ENCODE measurements at places on chromosomes 12 and 14.

DNA sequence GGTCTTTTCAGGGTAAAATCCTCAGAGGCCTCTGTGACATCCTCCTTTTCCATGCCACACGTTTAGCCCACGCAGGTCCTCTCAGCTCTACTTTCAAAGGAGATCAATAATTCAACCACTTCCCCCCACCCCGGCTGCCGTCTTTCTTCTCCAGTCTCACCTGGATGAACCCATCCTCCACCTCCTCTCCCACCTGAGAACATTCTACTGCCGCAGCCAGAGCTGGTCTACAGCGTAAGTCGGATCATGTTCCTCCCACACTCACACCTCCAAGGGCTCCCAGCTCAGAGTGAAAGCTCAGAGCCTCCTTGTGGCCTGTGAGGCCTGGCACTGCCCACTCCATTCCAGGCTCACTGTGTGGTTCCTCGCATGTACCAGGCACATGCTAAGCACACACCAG is 246.6 kb downstream of the CHST11 start:
- DNase-seq: no peak

GRCh38 chr12:10073261-10073660 is 25.5 kb downstream of the CLEC1A start:
- no peak for DNase-seq

DNA sequence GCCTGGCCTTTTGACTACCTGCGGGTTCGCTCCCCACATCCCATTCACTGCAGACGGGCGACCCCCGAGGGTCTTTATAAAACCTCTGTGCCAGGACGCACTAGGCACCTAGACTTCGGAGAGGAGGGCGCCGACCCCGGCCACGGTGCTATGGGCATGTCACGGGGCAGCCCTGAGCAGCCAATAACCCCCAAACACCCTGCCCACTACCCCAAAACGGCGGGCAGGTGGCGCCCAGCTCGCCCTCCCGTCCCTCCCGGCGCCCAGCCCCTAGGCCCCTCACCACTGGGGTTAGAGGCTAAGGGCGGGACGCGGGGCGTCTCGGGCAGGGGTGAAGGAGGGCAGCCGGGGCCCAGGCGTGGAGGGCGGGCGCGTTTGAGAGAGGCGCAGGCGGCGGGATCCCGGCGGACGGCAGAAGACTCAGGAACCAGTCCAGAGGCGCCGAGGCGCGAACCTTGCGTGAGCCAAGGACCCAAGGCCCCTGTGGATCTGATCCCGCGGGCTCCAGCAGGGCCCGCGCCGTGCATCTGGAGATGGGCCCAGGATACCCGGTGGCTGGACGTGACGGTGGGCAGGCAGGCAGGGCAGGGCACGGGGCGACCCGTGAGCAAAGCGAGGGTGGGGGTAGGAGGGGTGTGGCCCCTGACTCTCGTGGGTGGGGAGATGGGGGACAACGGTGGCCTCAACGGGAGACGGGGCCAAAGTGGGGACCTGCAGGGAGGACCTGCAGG is 11.1 kb downstream of the KRT85 start:
- DNase-seq: no peak

- DNase-seq: no peak
Measured at GRCh38 chr14:64074961-64075612, 219.1 kb downstream of the ESR2 start.

DNA sequence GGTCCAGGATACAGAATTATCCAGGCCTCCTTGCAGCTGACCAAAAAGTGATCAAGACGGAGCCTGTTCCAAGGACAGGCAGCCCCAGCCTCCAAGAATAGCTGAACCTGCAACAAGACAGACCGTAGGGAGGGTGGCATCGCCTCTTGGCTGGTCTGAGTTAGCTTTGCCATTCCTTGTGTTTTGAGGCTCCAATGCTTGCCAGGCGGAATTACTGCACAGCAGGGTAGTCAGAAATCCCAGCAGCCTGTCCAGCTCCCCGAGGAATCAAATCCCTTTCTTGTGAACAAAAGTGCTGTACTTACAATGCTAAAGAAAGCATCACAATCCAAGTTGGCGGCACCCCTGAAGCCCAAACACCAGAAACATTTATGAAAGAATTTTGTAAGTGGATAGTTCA is 246.9 kb downstream of the TMEM132C start:
- DNase-seq: no peak

DNA sequence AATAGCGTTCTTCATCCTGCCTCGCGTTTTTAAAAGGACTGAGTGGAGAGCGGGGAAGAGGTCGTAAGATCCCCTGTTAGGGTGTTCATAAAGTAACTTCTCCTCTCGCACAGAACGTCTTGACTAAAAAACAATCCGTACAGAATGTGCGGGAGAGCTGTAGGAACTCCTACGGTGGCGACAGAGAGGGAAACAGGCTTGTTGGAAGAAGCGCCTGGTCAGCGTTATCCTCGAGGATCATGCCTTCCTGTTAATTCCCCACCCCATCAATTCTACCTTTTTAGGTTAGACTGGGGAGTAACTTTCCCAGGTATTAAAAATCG is 399 bp upstream of the WASHC4 start:
- no peak for DNase-seq

- DNase-seq: no peak
Measured at GRCh38 chr12:85765453-85765869, 70.7 kb downstream of the RASSF9 start.

- no peak for DNase-seq
Measured at GRCh38 chr12:82723093-82723492, 36.4 kb downstream of the TMTC2 start.

DNA sequence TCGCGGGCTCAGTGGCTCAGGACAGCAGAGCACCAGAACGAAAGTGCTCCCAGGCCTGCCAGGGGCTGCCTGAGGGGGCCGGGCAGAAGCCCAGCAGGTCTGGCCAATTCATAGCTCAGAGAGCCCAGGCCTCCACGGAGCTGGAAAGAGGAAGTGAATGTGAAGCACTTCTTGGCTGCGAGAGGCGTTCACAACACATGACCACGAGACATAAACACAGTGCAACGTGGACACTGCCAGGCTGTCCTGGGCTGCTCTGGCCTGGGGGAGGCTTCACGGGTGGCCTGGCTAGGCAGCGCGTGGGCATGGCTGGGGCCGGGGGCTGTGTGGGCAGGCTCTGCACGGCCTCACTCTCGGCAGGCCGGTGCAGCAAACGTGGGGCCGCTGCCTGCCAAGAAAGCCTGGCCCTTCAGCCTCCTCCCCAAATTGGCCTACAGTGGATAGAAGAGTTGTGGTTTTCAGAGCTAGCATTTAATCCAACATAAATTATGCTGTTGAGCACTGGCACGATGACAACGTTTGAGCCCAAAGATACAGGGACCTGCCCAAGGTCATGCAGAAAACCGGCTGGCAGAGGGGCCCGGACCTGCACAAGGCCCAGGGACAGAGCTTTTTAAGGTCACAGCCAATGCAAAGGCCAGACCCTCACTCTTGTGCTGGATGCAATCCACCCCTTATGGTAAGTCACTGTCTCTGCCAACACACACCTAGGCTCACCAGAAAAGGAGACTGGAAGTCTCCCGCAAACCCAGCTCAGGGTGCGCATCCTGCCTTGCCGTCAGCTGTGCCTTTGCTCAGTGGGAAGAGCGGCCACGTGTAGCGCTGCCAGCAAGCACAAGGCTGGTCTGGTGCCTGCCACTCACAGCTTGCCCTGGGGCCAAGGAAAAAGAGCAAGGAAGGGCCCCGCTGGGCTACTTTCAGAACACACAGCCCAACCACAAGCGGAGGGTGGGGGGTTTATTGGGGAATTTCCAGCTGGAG is 8.6 kb downstream of the SLC25A29 start:
- DNase-seq: peak; percentile 91

DNA sequence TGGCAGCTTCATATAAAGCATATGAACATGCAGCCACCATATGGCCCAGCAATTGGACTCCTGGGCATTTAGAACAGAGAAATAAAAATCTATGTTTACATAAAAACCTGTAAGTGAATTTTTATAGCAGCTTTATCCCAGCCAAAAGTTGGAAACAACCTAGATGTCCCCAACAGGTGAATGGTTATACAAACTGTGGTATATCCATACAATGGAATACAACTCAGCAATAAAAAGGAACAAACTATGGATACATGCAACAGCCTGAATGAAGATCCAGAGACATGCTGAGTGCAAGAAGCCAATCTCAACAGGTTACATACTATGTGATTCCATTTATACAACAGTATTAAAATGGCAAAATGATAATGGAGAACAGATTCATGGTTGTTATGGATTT is 3.7 kb downstream of the TMTC1 start:
- no peak for DNase-seq

DNA sequence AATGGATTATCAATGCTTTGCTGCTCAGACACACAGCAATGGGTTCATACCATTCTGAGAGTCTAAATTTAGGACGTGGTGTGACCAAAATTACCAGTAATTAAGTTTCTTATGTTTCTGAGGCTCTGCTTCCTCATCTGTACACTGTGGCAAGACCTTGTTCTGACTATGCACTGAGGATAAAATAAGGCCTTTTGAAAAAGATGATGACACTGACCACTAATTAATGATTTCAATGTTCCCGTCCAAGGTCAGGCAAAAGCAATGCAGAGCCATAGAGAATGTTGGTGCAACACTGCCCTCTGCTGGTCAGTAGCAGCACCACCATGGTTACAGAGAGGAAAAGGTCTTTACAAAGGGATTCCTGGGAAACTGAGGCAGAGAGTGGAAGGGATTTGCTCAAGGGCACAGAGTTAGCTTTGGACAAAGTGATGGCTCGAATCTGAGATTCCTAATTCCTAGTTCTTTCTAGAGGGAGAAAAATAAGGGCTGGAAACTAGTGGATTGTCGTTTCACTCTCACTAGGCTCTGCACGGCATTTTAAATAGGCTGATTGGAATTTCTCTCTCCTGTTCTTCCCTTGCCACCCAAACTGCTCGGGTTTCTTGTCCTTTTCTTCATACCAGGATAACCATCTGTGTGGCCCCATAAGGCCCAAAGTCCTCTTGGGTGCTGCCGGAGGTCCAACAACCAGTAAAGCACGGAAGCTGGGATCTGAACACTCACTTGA is 22.3 kb upstream of the P2RX7 start:
- peak; percentile 76 for DNase-seq

GRCh38 chr14:39091716-39092115 is 11.3 kb downstream of the SEC23A start:
- no peak for DNase-seq

GRCh38 chr12:59068436-59068835 is 148.1 kb upstream of the LRIG3 start:
- no peak for DNase-seq

- peak; percentile 94 for DNase-seq
Measured at GRCh38 chr14:92039719-92040430, at the start of gene TRIP11. Gene TRIP11, minus strand, starts transcription at chr14:92040059. Its CDS starts 374 bp downstream, at chr14:92039685.

DNA sequence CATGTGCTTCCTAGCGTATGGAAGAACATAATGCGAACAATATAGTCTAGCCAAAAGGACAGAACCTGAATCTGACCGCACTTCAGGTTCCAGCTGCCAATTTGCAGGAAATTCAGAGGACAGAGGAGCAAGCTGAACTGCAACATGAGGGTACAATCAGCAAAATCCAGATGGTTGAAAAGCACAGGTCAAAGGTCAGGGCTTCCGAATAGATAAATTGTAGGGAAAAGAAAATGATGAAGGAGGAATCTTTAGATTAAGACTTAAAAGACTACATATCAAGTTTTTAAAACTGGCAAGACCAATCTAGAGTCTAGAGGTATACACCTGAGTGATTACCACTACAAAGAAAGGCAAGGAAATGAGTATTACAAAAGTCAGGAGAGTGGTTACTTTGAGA is 42.1 kb upstream of the SELPLG start:
- no peak for DNase-seq

- DNase-seq: no peak
Measured at GRCh38 chr14:61256826-61257468, 24.2 kb downstream of the TMEM30B start.

DNA sequence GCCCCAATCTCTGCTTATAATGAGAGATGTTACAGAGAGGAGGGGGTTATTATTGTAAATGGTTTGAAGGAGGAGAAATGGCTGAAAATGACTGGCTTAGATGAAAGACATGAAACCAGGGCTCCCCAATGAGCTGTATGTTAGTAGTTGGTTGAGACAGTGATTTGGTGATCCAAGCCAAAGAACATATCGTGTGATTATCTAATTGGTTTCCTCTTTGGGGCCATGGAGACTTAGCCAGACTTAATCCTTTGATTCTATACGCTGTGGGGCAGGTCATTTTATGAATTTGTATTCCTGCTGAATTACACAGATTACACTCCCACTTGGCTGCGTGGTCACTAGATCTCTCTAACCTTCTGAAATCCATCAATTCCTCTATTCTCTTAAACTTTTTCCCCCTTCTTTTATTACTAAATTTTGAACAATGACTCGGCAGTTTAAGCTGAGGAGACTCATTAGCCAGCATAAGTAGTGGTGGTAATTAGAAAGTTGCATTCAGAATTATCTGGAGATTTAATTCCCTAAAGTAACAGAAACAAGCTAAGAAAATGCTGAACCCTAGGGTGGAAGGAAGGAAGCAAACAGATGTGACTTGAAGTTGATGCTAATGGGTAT is 5.3 kb downstream of the TTC8 start:
- no peak for DNase-seq

- DNase-seq: no peak
Measured at GRCh38 chr12:15001733-15002382, 29.0 kb downstream of the PDE6H start.

DNA sequence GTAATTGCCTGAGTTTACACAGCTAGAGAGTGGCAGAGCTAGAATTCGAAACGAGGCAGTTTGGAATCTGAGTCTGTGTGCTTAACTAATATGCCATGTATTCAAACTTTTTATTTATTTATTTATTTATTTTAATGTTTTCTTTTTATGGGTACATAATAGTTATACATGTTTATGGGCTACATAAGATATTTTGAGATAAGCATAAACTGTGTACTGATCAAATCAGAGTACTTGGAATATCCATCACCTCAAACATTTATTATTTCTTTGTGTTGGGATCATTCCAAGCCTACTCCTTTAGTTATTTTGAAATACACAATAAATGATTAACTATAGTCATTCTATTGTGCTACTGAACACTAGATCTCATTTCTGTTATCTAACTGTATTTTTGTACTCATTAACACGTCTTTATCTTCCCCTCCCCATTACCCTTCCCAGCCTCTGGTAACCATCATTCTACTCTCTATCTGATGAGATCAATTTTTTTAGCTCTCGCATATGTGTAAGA is 7.4 kb upstream of the KRT81 start:
- no peak for DNase-seq

- DNase-seq: no peak
Measured at GRCh38 chr14:90017371-90017770, 44.4 kb upstream of the KCNK13 start.

DNA sequence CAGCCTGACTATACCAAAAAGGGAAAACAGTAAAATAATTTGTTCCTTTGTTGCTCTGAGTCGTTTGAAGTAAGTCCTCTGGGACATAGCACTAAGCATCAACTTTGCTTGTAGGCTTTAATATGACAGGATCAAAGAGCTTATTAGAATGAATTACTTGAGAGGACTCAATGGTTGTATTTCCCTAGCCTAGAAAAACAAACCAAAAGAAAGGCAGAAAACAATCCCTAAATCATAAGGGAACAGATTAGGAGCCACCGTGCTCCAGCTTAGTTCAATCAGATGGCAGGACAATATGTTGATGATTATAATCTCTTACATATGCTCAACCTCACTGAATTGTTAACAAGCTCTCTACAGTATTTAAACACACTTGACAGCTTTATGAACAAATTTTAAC is 988.4 kb downstream of the FLRT2 start:
- no peak for DNase-seq

GRCh38 chr14:102975662-102976061 is 53.2 kb downstream of the AMN start:
- DNase-seq: no peak

Measured in GM10248 (cell line).